ENCODE measurements at places on chromosomes 12 and 14.

- DNase-seq, result peak; percentile 2
These were observed 6.3 kb upstream of the OR4E2 start for GRCh38 chr14:21647380-21647779.

DNA sequence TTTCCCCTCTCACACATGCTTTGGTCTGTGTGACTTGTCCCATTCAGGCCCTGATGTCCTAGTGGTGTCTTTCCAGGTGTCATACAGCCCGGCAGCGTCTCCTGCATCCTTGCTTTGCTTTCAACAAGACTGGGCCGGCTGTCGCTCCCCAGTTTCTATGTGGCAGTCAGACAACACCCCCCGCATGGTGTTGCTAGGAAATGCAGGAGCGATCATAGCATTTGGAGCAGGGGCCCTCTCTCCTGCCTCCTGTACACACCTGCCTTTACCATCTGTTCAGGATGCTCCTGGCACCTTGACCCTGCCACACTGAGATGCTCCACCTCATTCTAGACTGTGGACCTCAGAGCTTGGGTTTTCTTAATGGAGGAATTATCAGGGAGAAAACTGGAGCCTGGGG lies 29.5 kb downstream of the CACNA1C start:
- no peak for DNase-seq

DNA sequence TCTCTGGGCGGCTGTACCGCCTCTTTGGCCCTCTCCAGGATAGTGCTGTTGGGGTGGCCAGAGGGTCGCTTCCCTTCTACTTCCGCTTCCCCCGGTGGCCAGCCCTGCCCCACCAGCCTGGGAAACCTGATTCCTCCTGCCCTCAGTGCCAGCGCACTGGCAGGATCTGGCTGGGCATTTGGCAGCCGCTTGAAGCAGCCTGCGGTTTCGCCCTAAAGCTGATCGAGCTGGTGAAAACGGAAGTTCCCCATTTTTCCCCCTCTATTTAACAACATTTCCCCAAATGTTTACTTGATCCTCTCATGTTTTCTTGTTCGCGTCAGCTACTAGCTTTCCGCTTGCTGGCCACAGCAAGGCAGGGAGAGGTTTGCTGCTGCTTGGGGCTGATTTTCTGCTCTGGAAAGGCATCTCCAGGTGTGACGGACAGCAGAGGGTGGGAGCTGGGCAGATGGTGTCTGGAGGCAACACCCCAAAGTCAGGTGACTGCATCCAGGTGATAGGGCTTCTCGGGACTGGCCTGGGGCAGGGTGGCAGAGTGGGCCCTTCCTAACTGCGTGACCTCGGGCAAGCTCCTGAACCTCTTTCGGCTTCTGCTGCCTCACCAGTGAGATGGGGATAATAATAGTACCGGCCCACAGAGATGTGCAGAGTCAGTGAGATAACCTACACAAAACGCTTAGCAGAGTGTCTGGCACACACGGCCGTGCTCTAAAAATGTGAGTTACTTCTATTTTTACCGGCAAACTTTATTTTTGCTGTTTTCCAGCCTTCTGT lies 53.1 kb downstream of the TSPAN9 start:
- no peak for DNase-seq

DNA sequence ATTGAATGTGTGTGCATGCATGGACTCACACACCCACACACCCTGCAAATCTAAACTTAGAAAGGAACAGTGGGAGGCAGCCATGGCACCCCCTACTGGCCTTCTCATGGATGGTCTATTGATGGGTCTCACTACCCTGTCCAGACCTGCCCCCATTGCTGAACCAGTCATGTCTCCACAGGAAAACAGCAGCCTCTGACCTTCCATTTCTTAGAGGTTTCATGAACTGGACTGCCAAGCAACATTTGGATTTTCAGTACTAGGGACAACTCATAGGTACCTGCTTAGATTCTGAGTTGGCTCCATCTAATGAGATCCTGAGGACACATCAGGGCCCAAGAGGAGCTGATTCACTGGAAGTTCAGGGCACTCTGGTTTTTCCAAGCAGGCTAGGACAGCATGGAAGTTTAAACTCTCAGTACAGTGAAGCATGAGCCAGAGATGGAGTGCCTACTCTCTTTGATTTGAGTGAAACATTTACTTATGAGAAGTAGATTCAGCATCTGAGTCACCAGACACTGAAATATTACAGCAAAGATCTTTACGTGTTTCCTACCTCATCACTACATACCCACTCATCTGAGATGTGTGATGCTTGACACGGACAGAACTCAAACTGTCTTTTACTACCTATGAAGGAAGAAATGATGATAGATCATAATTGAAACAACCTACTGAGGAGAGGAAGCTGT lies 98.9 kb upstream of the PLEKHG7 start:
- no peak for DNase-seq

DNA sequence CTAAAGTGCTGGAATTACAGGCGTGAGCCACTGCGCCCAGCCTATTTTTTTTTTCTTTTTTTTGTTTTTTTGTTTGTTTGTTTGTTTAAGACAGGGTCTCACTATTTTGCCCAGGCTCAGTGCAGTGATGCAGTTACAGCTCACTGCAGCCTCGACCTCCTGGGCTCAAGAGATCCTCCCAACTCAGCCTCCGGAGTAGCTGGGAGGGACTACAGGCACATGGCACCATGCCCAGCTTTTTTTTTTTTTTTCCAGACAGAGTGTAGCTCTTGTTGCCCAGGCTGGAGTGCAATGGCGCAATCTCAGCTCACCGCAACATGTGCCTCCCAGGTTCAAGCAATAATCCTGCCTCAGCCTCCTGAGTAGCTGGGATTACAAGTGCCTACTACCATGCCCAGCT lies 5.8 kb upstream of the ITFG2 start:
- no peak for DNase-seq

- no peak for DNase-seq
These were observed 9.7 kb upstream of the TDG start for GRCh38 chr12:103955811-103956508.

DNA sequence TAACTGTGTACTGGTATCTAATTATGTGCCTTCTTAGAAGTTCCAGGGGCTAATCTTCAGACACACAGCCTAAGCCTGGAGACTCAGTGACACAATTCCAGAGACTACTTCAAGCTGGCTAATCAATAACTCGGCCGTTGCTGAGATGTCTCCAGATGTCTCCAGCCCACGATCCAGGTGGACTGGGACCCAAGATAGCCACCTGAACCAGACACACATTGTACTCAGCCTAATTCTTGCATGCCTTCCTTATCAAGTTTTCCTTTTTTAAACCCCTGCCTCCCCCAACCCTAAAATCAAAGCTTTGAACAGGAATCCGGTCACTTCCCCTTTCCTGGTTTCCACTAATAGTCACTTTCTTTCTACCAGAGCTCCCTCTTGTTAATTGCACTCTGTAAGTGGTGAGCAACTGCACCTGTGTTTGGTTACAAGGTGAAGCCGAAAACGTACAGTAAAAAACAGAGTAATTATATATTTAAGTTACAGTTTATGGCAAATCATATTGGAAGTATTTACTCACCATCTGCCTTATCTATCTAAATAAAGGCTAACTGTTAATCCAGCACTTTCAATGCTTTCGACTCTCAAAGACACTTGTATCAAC lies 39.8 kb upstream of the PTGDR start:
- DNase-seq, result no peak

DNA sequence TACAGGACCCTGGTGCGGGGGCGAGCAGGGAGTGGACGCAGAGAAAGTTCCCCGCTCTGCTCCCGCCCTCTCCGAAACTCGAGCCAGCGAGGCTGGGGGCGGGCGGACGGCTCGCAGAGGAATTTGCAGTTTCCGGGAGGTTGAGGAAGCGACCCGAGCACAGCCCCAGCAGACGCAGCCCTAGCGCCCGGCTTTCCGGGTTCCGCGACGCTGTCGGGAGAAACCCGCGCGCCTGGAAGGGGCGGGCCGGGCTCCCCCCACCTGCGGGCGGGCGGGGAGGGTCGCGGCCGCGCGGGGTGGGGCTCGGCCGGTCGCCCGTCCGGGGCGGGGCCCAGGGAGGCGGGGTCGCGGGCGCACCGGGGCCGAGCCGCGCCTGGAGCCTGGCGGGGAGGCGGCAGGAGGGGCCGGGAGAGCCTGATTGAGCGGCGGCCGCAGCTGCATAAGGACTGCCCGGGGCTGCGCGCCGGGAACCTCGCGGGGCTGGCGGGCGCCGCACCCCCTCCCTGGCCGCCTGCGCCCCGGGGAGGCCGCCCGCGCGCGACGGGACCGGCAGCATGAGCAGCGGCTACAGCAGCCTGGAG lies at the start of gene RASSF3:
RASSF3 (plus strand) TSS at position 417 of the 581 bp plus-strand sequence; CDS start at position 555, 138 bp downstream.
- DNase-seq, result peak; percentile 5

DNA sequence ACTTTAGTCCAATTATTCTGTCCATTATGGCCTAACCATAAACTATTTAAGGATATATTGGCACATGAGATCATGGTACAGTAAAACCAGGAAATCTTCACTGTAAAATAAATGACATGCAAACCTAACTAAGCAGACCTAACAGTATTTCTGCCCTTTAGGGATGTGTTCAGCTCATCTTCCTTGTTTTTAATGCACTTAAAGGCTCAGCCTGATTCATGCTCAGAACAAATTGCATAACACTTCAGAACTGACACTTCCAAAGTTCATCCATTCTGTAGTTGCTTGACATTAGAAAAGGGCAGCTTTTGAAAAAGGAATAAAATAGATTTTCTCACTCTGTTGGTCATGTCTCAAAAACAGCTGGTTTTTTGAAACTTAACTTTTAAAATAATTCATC lies 708.5 kb downstream of the C12orf50 start:
- DNase-seq, result no peak

DNA sequence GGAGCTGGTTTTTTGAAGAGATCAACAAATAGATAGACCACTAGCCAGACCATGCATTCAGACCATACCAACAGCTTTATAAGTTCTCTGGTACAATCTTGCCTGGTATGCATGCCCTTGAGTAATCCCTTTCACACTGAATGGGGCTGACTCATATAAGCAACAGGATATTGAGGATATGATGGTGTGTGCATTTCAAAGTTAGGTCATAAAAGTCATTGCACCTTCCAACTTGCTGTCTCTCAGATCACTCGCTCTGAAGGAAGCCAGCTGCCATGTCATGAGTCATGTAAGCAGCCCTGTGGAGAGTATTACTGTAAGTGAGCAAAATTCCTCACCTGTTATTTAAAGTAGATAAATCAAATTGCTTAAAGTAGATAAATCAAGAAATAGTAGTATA lies 45.0 kb upstream of the OR6J1 start:
- DNase-seq, result peak; percentile 88
